ENCODE measurements at places on chromosomes 3 and 15.
A peak's percentile ranks its signal among the peaks of the same experiment; 100 is the strongest.

DNA sequence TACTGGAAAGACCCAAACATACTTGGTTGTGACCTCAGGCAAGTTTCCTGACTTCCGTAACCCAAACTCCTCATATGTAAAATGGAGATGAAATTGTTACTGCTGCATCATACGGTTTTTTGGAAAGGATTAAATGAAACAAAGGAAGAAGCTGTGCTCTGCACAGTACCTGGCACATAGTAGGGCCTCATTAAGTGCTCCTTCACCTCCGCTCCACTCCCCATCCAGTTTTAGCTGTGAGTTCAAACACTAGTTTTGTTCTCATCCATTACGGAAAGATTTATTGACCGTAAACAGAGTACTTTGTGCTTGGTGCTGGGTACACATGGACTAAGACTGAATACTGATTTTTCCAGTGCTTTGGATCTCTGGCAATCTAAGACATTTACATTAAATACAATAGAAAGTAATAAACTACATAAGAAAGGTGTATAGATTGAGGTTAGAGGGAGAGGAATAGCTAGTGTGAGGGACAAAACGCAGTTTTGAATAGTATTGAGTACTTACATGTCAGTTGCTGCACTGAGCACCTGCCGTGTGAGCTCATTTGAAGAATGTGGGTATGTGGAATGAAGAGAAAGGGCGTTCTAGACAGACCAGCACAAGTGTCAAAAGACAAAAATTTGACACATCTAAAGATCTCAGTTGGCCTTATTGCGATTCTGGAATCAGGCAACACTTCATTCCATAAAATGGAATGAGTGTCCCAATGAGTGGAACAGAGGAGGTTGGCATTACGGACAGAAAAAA is 594 bp upstream of the ICE2 start:
- DNase-seq, result no peak

GRCh38 chr3:7015683-7016440 is 154.9 kb downstream of the GRM7 start:
- no peak for DNase-seq

- no peak for DNase-seq
Measured at GRCh38 chr3:70889162-70890019, 577.0 kb upstream of the MDFIC2 start.

- DNase-seq, result no peak
Measured at GRCh38 chr3:140470962-140471361, 206.9 kb upstream of the TRIM42 start.

GRCh38 chr3:168251371-168251770 is 155.6 kb upstream of the GOLIM4 start:
- DNase-seq, result no peak

GRCh38 chr15:63970621-63971426 is 75.5 kb downstream of the DAPK2 start:
- no peak for DNase-seq

- DNase-seq, result no peak
Measured at GRCh38 chr3:177948716-177949425, 587.4 kb upstream of the KCNMB2 start.

DNA sequence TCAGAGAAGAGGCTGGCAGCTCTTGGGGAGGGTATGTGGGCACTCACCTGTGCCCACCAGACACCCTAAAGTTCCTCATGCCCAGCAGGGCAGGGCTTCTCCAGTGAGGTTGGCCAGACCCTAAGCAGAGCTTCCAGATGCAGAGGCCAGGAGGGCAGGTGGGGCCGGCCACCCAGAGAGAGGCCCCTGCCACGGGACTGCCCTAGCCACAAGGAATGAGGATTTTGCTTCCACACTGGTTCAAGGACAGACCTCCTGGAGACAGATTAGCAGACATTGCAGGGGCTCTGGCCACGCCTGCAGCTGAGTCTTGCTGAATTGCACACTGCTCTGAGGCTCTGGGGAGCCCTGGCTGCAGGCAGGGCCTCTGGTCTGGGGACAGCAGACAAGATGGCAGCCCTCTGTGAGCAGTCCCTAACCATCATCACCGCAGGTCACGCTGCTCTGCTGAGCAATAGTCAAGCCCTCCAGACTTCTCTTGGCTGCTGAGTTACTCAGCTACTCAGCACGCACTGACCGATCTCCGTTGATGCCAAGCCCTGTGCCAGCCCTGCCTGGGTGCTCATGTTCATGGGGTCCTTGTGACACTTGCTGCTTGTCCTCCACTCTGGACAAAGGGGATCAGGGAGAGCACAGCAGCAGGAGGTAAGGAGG is 117.4 kb upstream of the ABHD17C start:
- no peak for DNase-seq

DNA sequence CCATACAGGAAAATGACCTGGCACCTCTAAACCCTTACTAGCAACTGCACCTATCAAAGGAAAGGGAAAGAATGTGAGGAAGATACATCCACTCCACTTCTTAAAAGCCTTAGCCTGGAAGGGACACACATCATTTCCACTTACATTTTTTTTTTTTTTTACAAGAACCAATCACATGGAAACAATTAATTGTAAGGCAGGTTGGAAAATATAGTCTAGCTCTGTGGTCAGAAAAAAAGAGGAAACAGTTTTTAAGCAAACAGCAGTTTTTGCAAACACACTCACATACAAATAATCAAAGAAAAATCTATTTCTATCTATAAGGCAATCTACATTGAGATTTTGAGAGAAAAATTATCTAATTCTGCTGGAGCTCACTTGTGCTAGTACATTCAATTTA is 98.9 kb upstream of the SPRED1 start:
- no peak for DNase-seq

DNA sequence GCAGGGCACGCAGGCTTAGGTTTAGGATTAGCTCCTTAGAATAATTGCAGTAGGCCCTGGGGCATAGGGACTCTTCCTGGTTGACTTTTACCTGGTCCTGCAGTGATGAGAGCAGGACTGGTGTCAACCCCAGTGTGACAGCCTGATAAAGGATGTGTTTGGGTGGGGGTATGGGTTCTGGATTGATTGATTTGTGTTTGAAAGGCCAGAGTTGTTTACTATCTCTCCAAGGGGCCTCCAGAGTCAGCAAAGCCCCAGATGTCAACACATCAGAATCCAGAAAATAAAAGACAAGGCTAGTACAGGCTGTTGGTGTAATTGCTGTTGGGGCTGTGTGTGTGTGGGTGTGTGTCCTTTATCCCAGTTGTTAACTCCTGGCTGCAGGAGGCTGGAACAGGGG is 122.3 kb downstream of the CHRNA7 start:
- DNase-seq, result no peak

DNA sequence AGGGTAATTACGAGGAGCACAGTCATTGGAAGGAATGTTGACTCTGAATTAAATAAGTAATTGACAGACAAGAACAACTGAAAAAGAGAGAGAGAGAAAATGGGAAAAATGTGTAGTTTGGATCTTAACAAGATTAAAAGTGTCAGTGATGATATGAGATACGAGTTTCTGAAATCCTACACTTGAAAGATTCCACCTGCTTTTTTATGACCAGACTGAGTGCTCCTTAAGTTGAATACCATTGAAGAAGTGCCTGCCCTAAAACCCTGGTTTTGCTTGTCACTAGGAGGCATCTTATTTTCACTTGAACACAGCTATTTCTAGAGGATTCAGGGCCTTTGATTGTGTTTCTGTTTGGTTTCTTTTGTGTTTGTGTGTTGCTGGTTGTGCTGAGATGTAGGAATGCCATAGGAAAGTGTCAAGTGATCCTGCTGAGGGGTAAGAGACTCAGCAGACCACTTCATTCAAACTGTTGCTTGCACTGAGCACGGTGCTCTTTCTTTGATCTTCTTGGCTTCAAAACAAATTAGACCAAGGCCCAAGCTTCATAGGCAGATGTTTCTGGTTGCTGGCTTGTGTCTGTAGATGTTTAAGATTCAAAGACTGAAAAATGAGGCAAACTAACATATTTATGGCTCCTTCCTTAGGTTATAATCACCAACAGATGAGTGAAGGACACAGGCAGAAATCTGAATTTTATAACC is 17.2 kb upstream of the ABHD10 start:
- DNase-seq, result no peak

DNA sequence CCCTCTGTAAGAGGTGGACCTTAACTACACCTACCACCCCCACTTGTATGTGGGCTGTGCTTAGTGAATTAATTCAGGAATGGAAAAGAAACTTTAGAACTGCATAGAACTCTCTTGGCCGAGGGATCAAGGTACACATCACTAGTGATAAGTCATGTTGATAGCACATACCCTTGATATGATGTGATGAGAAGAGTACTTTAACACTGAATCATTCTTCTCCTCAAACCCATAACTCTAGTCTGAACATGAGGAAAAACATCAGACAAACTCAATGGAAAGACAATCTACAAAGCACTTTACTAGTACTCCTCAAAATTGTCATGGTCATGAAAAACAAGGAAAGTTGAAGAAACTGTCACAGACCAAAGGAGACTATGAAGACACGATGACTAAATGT is 87.6 kb downstream of the P2RY1 start:
- DNase-seq, result no peak

GRCh38 chr3:49470714-49471420 is 800 bp downstream of the DAG1 start:
- DNase-seq, result no peak

DNA sequence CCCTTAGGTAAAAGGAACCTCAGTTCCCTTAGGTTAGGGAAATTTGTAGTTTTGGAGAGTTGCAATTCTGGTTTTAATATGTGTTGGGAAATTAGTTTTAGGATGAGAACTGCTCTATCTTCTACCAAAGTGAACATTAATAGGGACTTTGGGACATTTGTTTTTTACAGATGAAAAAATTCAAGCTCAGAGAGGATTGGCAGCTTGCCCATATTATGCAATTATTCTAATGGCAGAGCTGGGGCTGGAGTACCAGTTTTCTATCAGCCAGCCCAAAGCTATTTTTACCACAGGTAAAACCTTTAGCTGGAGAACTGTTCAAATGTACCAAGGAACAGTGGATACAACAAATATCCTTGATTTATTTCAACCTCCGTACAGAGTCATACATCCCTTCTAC is 127.0 kb downstream of the CPNE4 start:
- DNase-seq, result no peak

DNA sequence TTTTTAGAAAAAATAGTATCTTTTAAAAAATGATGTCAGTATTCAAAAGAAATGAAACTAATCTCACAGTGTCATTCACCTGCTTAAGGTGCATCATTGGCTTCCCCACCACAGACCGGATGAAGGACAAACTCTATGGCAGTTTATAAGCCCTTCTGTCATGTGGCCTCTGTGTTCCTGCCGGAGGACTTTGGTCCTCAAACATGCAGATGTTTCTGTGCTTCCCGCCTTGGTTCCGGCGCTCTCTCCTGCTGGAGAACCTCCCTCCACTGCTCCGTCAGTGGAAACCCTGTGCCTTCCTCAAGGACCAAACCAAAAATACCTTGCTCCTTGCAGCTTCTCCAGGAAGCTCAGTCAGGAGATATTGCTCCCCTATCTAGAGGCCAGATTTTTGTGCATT is 326.3 kb downstream of the UACA start:
- peak; percentile 27 for DNase-seq

DNA sequence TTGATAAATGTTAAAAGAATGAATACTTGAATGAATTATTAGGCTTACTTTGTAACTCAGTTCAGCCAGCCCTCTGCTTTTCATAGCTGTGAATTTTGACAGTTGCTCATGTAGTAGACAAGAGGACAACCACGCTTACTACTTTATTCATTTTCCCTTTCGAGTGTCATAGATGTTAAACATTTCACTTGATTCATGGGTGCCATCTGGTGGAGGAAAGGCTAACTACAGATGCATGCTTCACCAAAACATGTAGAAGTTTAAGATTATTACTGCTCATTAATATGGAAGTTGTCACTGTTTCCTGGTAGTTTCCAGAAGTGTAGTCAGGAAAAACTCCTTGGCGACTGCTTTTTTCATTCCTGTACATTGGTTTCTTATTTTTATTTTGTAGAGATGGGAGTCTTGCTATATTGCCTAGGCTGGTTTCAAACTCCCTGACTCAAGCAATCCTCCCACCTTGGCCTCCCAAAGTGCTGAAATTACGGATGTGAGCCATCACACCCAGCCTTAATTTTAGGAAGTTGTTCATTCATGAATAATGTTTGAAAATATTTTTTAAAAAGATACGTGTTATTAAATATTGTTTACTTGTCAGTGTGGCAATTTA is 163.2 kb downstream of the B3GALNT1 start:
- DNase-seq, result peak; percentile 95

GRCh38 chr3:138507524-138507923 is 73.1 kb downstream of the ESYT3 start:
- DNase-seq, result no peak

GRCh38 chr15:82969353-82969752 is 16.7 kb upstream of the RAMAC start:
- DNase-seq, result no peak

DNA sequence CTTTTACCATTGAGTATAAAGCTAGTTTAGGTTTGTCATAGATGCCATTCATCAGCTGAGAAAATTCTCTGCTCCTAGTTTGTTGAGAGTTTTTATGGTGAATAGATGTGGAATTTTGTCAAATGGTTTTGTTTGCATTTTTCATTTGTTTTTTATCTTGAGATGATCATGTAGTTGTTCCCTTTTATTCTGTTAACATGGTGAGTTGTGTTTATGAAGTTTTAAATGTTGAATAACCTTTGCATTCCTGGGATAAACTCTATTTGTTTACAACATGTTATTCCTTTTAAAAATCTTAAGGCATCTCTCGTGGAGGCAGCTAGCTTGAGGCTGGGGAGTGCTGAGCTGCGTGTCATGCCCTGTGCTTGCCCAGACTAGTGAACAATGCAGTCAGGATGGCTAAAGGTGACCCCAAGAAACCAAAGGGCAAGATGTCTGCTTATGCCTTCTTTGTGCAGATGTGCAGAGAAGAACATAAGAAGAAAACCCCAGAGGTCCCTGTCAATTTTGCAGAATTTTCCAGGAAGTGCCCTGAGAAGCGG is 48.5 kb downstream of the ANAPC13 start:
- DNase-seq, result no peak

GRCh38 chr3:192816351-192816750 is 89.0 kb upstream of the FGF12 start:
- DNase-seq, result no peak

- peak; percentile 94 for DNase-seq
Measured at GRCh38 chr3:150703756-150704344, at the start of gene ERICH6. TSS of gene ERICH6 (minus strand) at chr3:150703920. CDS start at chr3:150703898, 22 bp downstream.

- no peak for DNase-seq
Measured at GRCh38 chr3:49661281-49661680, 12.9 kb upstream of the APEH start.
